ENCODE measurements at places on chromosomes 7 and 10.

- DNase-seq, result no peak
Measured at GRCh38 chr7:105837765-105838626, 38.4 kb downstream of the ATXN7L1 start.

DNA sequence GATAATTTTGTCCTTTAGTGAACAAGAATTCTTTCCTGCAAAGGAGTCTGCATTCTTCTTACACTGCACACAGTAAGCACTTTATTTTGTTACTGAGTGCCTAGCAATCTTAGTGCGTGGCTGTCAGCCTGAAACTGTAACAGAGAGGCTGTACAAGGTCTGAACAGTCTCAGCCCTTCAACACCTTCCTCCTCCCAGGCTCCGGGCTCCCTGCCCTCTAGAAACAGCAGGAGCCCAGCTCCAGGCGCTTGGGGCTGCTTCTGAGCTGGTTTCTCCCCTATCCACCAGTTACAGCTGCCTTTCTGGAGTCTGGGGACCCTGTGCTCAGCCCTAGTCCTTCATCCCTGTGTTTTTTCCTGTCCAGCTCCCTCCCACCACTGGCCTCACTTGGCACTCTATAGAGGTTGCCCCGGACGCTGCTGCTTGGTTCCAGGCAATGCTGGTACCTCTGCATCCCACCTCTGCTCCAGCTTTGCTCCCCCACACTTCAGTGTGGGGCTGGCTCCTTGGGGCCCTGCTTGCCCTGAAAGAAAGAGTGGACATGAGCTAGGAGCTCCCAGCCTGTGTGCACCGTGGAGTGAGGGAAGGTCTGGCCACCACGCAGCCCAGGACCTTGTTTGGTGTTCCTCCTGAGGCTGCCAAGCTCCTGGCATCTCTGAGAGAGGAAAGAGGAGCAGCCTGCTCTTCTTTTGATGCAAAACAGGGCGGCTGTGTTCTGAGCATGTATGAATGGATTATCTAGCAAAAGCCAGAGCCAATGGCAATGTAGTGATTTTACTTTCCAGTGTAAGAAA is 251.2 kb upstream of the GRB10 start:
- no peak for DNase-seq

DNA sequence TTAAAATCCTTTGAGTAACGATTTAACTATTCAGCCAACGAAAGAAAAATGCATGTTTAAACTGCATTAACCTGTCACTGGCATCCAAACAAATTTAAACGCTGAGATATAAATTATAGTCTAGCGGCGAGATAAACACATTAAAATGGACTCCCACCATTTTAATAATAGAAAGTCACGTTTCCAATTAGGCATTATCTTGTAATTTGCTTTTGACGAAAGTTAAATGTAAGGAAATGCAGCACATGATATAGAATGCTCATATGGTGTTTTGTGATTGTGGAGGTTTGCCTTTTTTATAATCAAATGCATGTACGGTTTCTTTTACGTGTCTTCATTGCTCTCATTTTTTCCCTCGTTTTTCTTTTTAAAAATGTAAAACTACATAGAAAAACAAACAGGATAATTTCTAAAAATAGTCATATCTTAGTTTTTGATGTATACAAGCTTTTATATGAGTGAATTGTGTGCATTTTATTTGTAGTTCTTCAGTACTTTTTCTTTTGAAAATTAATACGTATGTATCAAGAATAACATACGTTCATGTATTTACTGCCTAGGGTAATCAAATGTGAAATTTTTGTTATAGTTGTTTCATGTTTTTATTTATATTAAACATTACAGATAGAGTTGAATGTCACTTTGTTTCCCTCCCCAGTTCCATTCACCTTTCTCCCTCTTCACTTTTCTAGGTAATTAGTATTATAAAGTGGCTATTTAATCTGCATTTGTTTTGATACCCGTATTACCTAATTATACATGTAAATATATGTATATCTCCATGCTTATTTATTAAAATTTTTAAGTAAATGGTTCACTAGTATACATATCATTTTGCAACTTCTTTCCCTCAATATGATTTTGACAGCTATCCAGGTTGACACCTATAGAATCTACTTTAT is 1.1 kb upstream of the KLF14 start:
- no peak for DNase-seq

- DNase-seq, result no peak
Measured at GRCh38 chr7:44750424-44750823, 1.8 kb downstream of the ZMIZ2 start.

DNA sequence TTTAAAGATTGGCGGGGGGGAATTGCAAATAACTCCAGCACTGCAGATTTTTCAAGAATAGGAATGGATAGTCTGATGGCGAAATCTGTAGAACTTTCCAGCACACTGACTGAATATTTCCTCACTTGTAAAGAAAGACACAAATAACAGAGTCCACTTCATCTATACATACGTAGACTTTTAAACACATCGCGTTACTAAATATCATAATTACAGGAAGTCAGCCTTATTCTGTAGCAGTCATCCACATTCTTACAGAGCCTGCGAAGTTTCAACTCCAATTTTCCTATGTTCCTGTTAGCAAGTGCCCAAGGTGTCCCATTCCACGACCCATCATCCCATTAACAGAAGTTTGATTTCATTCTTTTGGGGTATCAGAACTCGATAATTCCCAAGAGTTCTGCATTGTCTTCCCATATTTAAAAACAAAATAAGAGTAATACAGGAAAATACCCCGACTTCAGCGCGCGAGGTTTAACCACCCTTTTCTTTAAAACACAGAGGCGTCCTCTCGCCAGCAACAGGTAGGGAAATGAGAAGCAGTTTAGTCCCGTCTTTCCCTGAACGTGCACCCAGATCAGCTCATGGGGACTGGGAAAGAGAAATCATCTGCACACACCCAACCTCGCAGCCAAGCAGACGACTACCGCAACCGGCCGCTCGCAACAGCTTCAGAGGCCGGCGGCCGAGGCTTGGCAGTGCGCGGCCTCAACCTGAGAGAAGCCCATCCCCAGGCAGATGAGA is 880 bp downstream of the HERC4 start:
- DNase-seq, result no peak

GRCh38 chr10:64039198-64039597 is 518.0 kb downstream of the REEP3 start:
- DNase-seq, result no peak

GRCh38 chr10:45809837-45810236 is 37.5 kb downstream of the AGAP4 start:
- DNase-seq, result no peak

DNA sequence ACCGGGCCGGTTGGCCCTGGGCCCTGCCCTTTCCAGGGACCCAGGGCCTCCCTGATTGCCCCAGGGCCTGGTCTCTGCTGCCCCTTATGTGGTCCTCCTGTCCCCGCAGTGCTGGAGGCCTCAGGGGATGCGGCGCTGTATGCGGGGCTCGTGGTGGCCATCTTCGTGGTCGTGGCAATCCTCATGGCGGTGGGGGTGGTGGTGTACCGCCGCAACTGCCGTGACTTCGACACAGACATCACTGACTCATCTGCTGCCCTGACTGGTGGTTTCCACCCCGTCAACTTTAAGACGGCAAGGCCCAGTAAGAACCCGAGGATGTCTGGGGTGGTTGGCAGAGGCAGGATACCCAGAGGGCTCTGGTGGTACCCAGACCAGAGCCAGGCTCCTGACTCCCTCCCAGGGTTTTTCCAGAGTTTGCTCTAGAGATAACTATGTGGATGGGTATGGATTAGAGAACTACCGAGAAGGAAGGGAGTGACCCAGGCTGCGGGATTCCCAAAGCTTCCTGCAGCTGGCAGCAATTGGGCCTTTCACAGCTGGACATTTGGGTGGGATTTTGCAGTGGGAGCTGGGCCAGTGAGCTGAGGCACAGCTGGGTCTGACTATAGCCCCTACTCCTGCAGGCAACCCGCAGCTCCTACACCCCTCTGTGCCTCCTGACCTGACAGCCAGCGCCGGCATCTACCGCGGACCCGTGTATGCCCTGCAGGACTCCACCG is 28.1 kb upstream of the SLC29A3 start:
- no peak for DNase-seq

DNA sequence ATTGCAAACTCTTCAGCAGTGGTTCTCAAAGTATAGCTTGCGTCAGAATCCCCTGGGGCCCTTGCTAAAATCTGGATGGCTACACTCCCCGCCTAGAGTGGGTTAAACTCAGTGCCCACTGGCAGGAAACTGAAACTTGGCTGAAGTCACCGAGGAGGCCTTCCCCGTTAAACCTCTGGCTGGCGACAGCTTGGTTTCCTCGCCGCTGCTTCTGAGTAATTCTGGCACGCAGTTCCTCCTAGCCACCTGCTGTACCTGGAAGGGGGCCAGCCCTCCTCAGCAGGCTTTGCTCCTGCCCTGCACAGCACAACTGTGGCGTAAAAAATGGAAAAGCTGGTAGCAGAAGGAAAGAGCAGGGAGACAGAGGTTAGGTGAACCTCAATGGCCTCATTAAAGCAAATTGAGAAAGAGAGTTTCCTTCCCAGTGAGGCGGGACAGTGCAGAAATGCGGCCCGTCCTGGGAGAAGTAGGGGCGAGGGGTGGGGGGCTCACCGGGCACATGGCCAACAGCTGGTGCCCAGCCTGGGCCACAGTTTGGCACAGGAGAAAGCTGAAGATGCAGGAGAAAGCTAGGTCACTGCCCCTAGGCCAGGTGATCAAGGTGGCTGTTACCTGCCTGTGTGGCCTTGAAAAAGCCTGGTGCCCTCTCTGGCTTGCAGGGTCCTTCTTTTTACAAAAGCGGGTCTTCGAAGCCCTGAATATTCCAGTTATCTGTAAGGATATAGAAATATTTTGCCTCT is 46.6 kb downstream of the ALOX5 start:
- DNase-seq, result peak; percentile 77

DNA sequence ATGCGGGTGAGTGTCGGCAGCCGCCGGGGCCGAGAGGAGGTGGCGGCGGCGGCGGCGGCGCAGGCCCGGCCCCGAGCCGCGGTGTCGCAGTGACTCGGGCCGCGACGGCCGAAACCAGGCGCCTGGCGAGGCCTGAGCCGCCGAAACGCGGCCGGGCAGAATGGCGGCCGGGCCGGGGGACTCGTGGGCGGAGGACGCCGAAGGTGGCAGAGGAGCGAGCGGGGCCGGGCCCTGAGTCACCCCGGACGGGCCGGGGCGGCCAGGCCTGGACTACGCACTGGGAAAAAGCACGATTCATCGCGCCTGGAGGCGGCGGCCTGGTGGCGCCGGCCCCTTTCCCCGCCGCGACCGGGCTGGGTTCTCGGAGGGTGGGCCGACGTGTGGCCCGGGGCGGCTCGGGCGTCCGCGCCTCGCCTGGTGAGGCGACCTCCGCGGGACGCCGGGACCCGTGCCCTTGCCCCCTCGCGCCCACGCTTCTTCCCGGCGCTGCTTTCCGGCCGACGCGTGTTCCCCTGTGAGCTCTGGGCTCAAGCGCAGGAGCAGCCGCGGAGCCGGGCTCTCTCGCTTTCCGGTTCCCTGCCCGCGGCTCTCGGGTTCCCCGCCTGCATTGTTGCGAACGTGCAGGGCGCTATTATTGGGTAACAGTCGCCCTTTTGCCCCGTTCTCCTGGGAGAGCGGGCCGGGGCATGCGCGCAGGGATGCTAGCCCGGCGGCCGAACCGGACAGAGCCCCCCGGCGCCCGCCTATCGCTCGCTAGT is 500 bp downstream of the CUL1 start:
- no peak for DNase-seq

GRCh38 chr10:71255550-71255807 is 43.1 kb downstream of the UNC5B start:
- DNase-seq, result no peak

- DNase-seq, result no peak
Measured at GRCh38 chr7:4245866-4246470, 436.1 kb upstream of the FOXK1 start.

GRCh38 chr10:31962826-31963588 is 34.4 kb upstream of the ARHGAP12 start:
- no peak for DNase-seq

GRCh38 chr10:126133082-126133620 is 236.8 kb downstream of the FANK1 start:
- DNase-seq, result no peak

DNA sequence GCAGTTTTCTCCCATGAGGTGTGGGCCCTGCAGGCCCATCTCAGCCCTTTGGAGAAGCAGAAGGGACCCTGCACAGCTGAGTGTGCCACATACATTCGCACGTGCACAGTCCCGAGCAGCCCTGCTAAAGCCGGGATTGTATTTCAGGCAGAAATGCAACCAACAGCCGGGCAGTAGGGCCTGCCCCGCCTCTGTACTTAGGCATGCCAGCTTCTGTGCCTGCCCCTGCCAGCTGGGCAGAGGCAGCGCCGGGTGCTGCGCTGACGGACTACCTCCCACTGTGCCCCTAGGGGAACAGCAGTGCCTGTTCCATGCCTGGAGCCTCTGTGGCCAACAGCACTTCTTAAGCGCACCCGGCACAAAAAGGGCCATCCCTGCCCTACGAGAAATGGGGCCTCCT is 170.3 kb downstream of the NEURL1 start:
- DNase-seq, result no peak

All from GM12864 (cell line).